Vagina (tissue), 2 donors: ENCODE measurements at places on chromosomes 2 and 18.

DNA sequence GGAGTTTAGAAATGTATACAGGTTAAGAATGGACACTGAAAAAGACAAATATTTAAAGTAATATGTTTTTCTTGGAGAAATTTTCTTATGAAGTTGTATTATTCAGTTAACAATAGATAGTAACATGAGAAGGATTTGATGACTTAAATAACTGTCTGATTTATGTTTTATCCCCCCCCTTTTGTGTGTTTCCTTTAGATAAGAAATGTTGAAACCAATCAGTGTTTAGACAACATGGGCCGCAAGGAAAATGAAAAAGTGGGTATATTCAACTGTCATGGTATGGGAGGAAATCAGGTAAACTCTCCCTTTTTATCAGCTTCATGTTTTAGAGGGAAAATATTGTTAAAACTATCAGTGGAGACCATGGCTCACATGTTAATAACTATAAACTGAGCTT is 289.7 kb upstream of the KCNJ3 start:
- no peaks in the 10 kb centered on the region for H3K4me1 ChIP-seq
- H3K27ac ChIP-seq, result no peak overlapping the region
- no peaks in the 10 kb centered on the region for H3K36me3 ChIP-seq
- DNase-seq, result no peak
- no peak overlapping the region for H3K4me3 ChIP-seq
- H3K27me3 ChIP-seq, result no peaks in the 10 kb centered on the region

DNA sequence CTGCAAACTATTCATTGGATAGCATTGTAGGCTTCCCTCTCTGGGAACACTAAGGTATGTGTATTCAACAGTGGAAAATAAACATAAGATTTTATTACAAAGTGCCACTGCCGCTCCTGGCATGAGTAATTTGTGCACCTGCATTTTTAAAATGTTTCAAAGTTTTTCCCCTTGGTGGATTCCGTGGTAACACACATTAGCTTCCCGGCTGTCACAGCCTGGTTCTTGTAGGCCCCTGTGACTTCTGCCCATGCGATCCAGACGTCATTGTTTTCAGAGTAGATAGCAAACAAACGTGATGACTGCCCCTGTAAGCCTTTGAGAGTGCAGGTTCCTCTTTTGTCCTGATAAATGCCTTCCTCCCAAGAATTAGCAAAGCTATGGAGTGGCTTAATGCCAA is 421.0 kb downstream of the ZNF521 start:
- no peak overlapping the region for H3K4me3 ChIP-seq
- H3K4me1 ChIP-seq, result no peaks in the 10 kb centered on the region
- H3K27ac ChIP-seq, result no peak overlapping the region
- no peaks in the 10 kb centered on the region for H3K27me3 ChIP-seq

DNA sequence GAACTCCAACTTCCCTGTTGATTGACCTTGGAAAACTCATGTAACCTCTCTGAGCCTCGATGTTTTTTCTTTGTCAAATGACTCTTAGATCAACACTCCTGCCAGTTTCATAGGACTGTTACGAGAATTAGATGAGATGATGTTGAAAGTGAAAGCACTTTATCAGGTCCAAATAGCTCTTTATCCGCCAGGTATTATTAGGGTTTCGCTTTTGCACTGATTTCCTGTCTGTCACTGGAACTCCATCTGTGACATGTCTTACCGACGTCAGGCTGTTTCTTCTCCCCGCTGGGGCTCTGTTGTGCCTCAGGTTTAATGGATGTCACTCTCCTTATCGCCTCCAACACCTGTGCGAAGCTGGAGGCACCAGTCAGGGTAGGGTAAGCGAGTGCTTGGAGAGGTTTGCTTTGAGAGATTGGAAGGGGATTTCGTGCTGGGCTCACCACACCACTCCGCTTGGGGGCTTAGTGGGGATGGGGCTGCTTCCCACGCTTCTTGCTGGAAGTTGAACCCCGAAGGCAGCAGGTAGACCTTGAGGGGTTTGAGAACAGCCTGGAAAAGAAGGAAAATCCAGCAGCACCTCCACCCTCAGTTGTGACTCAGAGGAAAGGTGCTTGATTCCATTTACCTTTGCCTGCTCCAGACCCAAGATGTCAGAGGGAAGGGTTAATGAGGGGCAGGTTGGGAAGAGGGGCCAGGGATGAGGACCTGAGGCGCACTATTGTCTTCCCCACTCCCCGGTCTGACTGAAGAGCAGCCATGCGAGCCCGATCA is 4.3 kb downstream of the GAD1 start:
- no peak overlapping the region for H3K27ac ChIP-seq
- H3K36me3 ChIP-seq, result no peaks in the 10 kb centered on the region
- no peak for DNase-seq
- H3K27me3 ChIP-seq, result peaks cover 49% of the 10 kb centered on the region
- peak overlapping the region; percentile 23 for H3K4me3 ChIP-seq

DNA sequence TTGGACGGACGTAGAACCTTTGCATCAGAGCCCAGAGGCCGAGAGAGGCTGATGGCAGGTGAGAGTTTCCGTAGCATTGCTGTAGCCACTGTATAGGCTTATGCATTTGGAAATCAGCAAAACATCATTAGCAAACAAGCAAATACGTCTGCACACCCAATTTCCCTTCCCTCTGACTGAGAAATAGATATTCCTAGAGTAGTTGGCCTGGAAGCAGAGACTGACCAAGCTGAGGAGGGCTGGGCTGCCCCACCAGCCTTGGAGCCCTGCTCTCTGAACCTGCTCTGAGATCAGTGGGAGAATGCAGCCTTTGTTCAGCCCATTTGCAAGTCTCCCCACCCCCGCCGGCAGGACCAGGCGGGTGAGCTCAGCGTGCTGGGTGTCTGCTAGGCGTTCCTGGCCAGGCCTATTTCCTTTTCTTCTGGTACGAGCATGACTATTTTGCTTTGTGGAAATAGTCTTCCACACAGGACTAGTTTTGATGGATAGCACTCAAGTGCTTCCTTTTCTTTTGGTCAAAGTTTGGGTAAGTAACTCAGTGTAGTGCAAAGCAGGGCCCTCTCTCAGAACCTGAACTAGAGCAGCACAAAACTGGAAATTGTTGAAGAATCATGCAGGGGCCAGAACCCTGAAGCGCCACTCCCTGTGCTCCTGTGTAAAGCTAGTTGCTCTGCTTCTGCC is 21.9 kb upstream of the RNF149 start:
- H3K4me3 ChIP-seq, result no peak overlapping the region
- no peaks in the 10 kb centered on the region for H3K36me3 ChIP-seq
- no peak overlapping the region for H3K27ac ChIP-seq
- H3K27me3 ChIP-seq, result no peaks in the 10 kb centered on the region
- H3K4me1 ChIP-seq, result peaks cover 23% of the 10 kb centered on the region

- DNase-seq, result no peak
- H3K36me3 ChIP-seq, result peaks cover under 1% of the 10 kb centered on the region
- H3K4me1 ChIP-seq, result peaks cover 20% of the 10 kb centered on the region
Measured at GRCh38 chr2:238320648-238321281, 447 bp downstream of the TRAF3IP1 start.

DNA sequence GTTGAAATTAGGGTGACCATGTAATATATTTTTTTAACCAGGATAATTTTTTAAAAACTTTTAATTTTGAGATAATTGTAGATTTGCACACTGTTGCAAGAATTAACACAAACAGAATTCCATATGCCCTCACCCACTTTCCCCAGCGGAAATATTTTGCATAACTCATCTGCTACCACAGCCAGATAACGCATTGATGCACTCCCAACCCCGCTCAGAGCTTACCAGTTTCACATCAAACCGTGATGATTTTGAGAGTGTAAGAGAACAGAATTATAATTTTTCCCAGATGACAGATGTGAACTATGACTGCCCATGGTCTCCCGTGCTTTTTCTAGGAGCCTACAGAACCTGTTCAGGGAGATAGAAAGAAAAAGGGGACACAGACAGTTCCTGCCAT is 35.2 kb upstream of the LDLRAD4 start:
- no peaks in the 10 kb centered on the region for H3K27me3 ChIP-seq
- no peaks in the 10 kb centered on the region for H3K4me1 ChIP-seq
- no peak overlapping the region for H3K4me3 ChIP-seq
- no peak overlapping the region for H3K27ac ChIP-seq
- no peaks in the 10 kb centered on the region for H3K36me3 ChIP-seq
- no peak for DNase-seq

- H3K4me1 ChIP-seq, result no peaks in the 10 kb centered on the region
- no peaks in the 10 kb centered on the region for H3K27me3 ChIP-seq
- no peak for DNase-seq
Measured at GRCh38 chr2:103222969-103223368, 461.1 kb downstream of the TMEM182 start.

GRCh38 chr18:65768120-65768778 is 17.4 kb downstream of the CDH7 start:
- no peaks in the 10 kb centered on the region for H3K27me3 ChIP-seq
- H3K36me3 ChIP-seq, result no peaks in the 10 kb centered on the region

DNA sequence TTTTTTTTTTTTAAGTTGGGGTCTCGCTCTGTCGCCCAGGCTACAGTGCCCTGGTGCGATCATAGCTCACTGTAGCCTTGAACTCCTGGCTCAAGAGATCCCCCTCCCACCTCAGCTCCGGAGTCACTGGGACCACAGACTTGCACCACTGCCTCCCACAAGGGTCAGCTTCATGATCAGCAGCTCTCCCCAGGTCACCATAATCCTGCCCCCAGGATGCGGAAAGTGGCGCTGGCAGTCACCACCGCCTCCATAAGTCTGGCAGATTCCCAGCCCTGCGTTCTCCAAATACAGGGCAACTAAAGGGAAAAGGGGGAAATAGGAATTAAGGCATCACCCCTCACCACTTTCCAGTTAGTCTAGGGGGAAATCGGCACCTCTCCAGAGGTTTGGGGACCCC is 5.2 kb upstream of the ARID5A start:
- DNase-seq, result no peak

GRCh38 chr18:32040936-32041335 is 22.3 kb downstream of the RNF125 start:
- no peak for DNase-seq
- no peak overlapping the region for H3K27ac ChIP-seq
- H3K4me3 ChIP-seq, result no peak overlapping the region
- H3K36me3 ChIP-seq, result no peaks in the 10 kb centered on the region
- no peaks in the 10 kb centered on the region for H3K27me3 ChIP-seq
- no peaks in the 10 kb centered on the region for H3K4me1 ChIP-seq

GRCh38 chr18:29749704-29750103 is 1292.8 kb downstream of the DSC3 start:
- H3K36me3 ChIP-seq, result no peaks in the 10 kb centered on the region
- no peak overlapping the region for H3K4me3 ChIP-seq
- no peak for DNase-seq
- no peaks in the 10 kb centered on the region for H3K27me3 ChIP-seq
- H3K27ac ChIP-seq, result no peak overlapping the region

- no peak overlapping the region for H3K27ac ChIP-seq
- no peaks in the 10 kb centered on the region for H3K4me1 ChIP-seq
- H3K4me3 ChIP-seq, result no peak overlapping the region
Measured at GRCh38 chr2:112821142-112821541, 15.4 kb downstream of the IL1B start.

GRCh38 chr18:7298149-7298548 is 67.3 kb downstream of the LRRC30 start:
- H3K4me1 ChIP-seq, result no peaks in the 10 kb centered on the region
- no peaks in the 10 kb centered on the region for H3K27me3 ChIP-seq
- H3K36me3 ChIP-seq, result no peaks in the 10 kb centered on the region
- DNase-seq, result no peak
- no peak overlapping the region for H3K27ac ChIP-seq

GRCh38 chr2:100224988-100225710 is 82.8 kb upstream of the AFF3 start:
- DNase-seq, result no peak
- no peaks in the 10 kb centered on the region for H3K27me3 ChIP-seq
- H3K4me1 ChIP-seq, result no peaks in the 10 kb centered on the region
- H3K4me3 ChIP-seq, result no peak overlapping the region
- no peak overlapping the region for H3K27ac ChIP-seq
- H3K36me3 ChIP-seq, result no peaks in the 10 kb centered on the region
